ENCODE measurements at places on chromosomes 12 and 14.

DNA sequence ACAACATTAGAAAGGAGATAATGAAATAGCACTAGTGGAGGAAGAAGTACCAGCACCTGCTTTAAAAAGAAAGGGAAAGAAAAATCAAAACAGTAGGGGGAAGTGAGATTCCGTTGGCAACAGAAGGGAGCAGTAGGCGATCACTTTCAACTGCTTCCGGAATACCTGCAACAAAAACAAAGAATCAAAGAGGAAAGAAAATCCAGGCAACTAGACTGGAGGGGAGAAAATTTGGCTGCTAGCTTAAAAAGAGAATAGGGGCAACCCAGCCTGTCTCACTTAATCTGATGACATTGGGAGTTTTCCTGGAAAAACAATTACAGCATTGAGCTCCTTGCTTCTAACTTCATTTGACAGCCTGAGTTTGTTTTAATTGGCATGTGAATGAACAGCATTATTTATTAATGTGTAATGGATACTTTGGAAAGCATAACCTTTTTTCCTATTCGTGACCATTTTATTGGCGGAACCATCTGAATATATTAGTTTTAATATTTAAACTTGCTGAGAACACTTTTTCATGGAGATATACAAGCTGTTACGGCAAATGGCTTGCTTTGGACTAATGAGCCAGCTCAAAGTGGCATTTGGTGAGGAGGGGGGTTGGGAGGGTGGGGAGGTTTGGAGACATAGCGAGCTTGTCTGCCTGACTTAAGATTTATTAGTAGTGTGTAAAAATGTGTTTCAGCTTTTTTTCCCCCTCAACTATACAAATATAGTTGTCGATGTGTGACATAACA, 2.5 kb upstream of the DACT1 start:
- DNase-seq = no peak

- no peak for DNase-seq
These were observed 47.2 kb upstream of the DIO3 start for GRCh38 chr14:101514136-101514535.

- no peak for DNase-seq
These were observed 7.7 kb upstream of the ASB2 start for GRCh38 chr14:93984070-93984469.

DNA sequence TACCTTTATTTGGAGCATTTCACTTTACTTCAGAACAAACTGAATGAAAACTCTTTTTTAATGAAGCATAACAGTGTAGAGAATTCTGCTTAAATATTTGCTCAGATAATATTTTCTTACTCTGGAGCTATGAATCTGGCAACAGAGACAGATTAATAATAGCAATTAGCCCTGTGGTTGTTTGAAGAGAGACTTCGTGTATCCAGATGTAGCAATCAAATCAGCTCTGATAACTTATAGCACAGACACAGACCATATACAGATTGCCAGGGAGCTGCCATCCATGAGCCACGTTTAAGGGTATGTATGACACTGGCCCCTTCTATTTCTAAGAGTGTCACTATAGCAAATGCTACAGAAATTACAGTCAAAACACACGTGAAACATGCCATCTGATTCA, 146.6 kb downstream of the EXOC5 start:
- DNase-seq = no peak

- no peak for DNase-seq
These were observed 278.7 kb downstream of the ITPR2 start for GRCh38 chr12:26554332-26554731.

DNA sequence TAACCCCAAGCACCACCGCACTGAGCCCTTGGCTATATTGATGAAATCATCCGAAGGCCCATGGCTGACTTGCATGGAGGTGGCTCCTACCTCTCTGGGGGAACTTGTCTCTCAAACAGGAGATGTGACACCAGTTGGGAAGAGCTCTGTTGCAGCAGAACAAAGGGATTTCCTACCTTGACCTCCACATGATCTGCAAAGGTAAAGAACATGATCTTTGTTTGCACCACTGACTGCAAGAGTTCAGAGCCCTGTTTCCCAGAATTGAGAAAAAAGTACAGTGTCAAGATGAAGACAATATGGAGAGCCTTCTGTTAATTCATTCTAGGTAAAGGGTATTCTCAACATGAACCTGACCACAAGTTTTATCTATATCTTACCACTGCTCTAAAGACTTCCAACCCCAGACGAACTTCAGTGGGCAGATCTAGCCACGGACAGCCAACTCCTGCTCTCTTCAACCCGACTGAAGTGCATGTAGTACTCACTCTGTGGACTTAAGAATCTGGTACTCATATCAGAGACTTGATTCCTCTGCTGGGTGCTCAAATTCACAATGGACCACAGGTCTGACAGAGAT, 32.1 kb downstream of the ZFYVE26 start:
- DNase-seq = no peak

Data from stimulated activated CD8-positive, alpha-beta memory T cell treated with anti-CD3 and anti-CD28 coated beads, Interleukin-15, amount 100 ng/mL, for 4 hours (primary cell).